ENCODE measurements at places on chromosomes 1 and 21.

- no peak for DNase-seq
Measured at GRCh38 chr1:10664251-10664650, 132.2 kb downstream of the CASZ1 start.

- DNase-seq: no peak
Measured at GRCh38 chr1:84301004-84301784, at the start of gene SAMD13. TSS of gene SAMD13 (plus strand) at chr1:84301708. CDS start at chr1:84303235, 1,527 bp downstream.

GRCh38 chr1:31380181-31380580 is 7.3 kb upstream of the FABP3 start:
- no peak for DNase-seq

DNA sequence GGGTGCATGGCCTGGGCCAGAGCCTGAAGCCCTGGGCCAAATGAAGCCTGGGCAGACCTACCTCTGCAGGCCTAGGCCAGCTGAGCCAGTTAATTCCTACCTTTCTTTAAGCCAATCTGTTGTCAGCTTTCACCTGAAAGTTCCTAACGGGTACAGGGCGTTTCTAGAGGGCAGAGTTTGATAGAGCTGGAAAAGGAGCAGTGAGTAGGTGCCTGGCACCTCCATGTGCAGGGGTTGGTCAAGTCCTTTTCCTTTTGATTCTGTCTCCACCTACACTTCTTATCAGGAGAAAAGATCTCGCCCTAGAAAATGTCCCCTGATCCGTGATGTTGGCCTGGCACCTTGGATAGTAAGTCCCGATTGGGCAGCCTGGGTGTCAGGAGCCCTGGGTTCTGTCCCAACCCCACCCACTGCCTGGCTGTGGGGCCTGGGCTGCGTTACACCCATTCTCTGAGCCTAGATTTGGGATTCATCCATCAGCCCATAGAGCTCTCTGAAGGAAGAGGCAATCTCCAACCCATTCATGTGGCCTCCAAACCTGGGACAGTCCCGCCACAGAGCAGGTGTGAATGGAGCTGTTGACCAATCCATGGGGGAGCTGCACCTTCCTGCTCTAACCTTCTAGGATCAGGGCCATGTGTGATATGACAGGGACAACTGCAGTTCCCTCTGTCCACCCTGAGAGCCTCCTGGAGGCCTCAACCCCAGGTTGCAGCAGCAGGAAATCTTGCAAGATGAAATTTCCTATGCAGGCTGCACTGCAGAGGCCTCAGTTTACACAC is 304.3 kb downstream of the MATN1 start:
- no peak for DNase-seq

DNA sequence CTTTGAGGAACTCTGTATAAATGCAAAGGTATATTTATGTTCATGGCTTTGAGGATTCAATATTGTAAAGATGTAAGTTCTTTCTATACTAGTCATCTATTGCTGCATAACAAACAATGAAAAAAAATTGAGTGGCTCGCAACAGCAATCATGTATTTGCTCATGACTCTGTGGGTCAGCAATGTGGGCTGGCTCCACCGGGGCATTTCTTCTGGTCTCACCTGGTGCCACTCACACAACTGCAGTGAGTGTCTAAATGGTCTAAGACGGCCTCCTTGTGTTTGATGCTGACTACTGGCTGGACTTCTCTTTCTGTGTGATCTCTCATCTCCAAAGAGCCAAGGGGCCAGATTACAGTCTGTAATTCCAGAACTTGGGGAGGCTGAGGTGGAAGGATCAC is 45.1 kb upstream of the EXO1 start:
- DNase-seq: no peak

- DNase-seq: no peak
Measured at GRCh38 chr1:161158316-161159010, 837 bp upstream of the USP21 start.

- no peak for DNase-seq
Measured at GRCh38 chr1:45620588-45621500, 3.0 kb downstream of the CCDC17 start.

GRCh38 chr1:224368409-224368808 is 11.7 kb downstream of the CNIH4 start:
- DNase-seq: no peak

DNA sequence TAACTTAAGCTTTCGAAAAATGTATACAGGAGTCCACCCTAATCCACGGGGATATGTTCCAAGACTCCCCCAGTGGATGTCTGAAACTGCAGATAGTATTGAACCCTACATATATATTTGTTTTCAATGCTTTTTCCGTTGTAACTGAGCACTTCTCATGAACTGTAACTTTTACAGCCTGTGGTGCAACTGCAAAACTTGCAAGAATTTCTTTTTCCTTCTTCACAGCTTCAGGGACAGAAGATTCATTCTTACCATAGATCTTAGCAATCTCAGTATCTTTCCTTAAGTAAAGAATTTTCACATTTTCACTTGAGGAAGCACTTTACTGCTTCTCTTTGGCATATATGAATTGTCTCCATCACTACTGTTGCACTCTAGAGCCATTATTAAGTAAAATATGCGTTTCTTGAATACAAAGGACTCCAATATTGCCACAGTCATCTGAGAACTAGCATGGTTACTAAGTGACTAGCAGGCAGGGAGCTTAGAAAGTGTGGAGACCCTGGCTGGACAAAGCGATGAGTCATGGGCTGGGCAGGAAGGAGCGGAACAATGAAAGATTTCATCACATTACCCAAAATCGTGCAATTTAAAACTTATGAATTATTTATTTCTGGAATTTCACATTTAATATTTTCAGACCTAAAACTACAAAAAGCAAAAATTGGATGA is 14.1 kb downstream of the DPYD start:
- DNase-seq: no peak

- no peak for DNase-seq
Measured at GRCh38 chr1:117527566-117528102, 78.2 kb upstream of the TENT5C start.

DNA sequence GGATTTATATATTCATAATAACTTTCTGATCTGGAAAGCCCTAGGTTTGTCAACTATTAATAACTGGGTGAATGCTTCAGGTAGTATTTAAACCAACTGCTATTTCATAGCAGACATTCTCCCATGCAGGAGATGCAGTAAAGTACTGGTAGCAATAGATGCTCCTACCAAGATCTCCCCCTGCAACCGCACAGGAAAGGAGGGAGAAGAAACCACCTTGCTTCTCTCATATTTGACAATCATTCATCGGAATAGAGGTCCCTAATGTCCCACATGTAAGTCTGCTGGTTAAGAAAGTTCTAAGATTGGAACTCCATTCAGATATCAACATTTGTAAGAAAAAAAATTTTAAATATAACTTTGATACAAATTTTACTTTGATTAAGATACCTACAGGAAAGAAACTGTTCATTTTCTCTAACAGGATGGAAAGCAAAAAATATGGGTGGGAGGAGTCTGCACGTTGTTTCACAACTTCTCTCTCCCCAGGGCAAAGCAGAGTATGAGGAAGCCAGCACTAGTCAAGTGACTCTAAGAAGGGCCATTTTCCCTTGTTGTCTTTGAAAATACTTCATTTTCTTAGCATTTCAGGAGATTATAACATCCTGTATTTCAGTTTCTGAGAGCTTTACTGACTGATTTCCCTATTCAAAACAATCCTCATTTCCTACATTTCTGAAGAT is at the start of gene PYHIN1:
Gene PYHIN1, plus strand, starts transcription at position 498 of the 683 bp plus-strand sequence. CDS start 5,359 bp downstream, outside the sequence.
- DNase-seq: no peak

- DNase-seq: no peak
Measured at GRCh38 chr1:204706838-204707509, 21.4 kb upstream of the LRRN2 start.

DNA sequence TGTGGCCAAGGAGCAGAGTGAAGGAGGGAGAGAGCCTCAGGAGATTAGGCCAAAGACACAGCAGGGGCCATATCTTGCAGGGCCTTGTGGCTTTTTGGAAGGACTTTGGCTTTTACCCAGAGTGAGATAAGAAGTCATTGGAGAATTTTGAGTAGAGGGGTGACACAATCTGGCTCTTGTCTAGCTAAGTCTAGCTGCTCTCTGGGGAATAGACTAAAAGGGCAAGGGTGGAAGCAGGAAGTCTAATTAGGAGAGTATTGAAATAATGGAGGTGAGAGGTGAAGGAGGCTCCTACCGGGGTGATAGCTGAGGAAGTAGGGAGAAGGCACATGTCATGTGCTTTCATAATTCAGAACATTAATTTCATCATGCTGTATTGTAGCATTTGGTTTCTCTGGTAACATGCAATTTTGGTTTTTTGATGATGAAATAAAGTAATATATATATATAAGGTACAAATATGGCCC is 34.3 kb upstream of the KCNA3 start:
- DNase-seq: no peak

DNA sequence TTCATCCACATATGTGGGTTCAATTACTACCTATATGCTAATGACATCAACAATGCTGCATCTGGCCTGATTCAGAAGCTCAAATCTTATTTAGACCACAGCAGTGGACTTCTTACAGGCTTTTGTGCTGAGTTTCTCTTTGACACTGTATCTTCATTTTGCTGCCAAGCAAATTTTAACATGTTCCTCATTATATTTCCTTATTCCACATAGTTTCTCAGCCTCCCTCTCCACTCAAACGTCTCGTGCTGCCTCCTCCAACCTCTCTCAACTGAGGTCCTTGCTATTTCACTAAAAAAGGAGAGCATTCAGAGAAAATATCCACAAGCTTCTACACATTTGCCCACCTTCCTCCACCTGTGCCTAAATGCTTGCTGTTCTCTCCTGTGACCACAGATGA is 6.5 kb downstream of the TDRKH start:
- DNase-seq: no peak

DNA sequence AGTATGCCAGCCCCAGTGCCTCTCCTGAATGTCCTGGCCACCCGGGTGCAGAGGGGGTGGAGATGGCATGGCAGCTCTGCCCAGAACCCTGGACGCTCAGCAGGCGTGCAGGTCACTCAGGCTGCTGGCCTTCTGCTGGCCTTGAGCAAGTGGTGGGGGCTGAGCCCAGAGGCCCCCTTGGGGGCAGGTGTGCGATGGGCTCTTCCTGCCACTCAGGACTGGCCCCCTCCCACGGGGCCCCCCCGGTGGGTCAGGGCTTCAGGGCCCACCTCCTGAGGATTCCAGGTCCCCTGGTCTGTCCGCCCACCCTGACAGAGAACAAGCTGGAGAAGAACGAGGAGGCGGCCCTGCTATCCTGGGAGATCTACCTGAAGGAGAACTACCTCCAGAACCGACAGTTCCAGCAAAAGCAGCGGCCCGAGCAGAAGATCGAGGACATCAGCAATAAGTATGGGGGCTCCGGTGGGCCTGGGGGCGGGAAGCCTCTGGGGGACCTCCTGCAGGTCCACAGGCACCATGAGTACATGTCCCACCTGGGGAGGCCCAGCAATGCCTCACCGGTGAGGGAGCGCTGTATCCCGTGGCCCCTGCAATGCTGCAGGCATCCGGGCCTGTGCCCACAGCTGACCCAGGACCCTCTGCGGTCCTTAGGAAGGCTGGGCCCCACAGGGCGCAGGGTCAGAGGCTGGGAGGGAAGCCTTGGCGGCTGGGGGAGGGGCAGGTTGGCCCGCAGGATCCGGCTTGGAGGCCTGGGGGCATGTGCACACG is 37.0 kb upstream of the LRRC3 start:
- no peak for DNase-seq

DNA sequence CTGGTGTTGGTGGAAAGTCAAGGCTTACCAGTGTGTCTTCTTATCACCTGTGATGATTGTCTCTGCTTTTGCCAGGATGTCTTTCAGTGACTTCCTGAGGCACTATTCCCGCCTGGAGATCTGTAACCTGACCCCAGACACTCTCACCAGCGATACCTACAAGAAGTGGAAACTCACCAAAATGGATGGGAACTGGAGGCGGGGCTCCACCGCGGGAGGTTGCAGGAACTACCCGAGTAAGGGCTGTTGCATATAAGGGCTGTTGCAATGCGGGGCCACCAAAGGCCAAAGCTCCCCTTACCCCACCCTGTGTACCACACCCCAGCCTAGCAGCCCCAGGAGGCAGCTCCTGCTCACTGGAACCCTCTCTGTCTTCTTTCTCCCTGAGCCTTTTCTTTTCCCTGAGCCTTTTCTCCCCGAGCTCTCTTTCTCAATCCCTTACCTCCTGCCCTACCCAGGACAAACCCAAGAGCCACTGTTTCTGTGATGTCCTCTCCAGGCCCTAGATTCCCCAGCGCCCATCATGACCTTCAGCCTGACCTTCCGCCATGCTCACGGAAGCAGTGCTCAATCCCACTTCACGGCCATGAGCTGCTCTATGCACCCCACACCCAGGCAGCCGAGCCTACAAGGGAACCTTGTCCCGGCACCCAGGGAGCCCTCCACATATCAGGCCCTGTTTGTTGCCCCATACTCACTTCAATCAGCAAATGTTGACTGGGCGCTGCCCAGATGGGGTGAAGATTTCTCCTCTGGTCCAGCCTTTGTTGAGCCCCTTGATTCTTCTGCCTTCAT is 40.6 kb downstream of the CAPN2 start:
- DNase-seq: no peak

DNA sequence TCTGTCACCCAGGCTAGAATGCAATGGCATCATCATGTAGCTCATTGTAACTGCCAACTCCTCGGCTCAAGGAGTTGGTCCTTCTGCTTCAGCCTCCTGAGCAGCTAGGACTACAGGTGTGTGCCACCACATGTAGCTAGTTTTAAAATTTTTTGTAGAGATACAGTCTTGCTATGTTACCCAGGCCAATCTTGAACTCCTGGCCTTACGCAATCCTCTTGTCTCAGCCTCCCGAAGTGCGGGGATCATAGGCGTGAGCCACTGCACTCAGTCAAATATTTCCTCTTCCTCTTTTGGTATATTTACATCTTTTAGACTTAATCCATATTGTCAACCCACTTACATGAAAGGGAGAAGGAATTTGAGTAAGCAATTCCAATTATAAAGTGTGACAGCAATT is 121.1 kb downstream of the EVI5 start:
- no peak for DNase-seq

DNA sequence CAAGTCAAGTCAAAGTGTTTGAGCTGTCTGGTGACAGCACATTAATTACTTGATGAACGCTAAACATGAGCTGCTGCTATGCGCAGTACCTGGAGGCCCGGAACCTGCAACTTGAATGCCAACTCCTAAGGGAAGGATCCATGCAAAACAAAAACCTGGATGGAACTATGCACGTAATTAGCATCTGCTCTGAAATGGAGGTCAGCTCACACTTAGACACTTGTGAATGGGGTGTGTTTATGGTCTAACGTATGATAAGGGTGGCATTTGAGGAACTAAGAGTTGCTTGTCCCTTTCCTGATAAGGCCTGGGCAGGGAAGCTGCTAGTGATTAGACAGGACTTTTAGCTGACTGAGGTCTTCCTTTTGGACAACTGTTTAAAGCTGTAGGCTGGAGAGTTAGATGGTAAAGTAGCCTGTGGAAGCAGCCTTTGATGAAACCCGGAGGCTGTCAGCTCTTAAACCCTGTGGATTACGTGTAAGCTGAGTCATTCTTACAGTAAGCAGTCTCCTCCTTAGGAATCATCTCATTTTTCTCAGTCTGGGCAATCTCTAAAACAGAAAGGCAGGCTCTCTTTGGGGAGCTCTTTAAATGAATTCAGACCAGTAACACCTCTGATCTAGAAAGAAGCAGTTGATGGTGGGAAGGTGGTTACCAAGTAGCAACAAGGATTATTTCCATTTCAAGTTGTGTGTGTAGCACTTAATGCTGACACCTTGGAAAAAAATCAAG is 6.8 kb downstream of the TENT5C start:
- DNase-seq: no peak

Measured in smooth muscle cell of the brain vasculature (primary cell).